ENCODE measurements at places on chromosomes 4 and X. TPM values are rescaled to one million over a fixed set of nuclear protein-coding genes. Genes with fewer than 3 reads are reported as not detected.
A peak's percentile ranks its signal among the peaks of the same experiment; 100 is the strongest.

Gene SSX4
- not detected for total RNA-seq

Gene UGT8
- total RNA-seq, result 4.3 TPM

Gene CLOCK
- 35.9 TPM for total RNA-seq

Gene FABP2
- not detected for total RNA-seq

Gene GPR82
- not detected for total RNA-seq

Gene XAGE1A
- not detected for total RNA-seq

Gene MAD2L1
- total RNA-seq, result 190 TPM

Gene STAG2
- 132 TPM for total RNA-seq

- no peak overlapping the region for H3K27ac ChIP-seq
- H3K36me3 ChIP-seq, result no peaks in the 10 kb centered on the region
- no peak for DNase-seq
- H3K27me3 ChIP-seq, result no peaks in the 10 kb centered on the region
- H3K4me1 ChIP-seq, result peaks cover 3% of the 10 kb centered on the region
- no peak overlapping the region for H3K4me3 ChIP-seq
These were observed 48.9 kb upstream of the ZNF518B start for GRCh38 chr4:10506077-10506476.

- no peak for DNase-seq
- H3K27ac ChIP-seq, result no peak overlapping the region
- H3K27me3 ChIP-seq, result no peaks in the 10 kb centered on the region
- no peak overlapping the region for H3K4me3 ChIP-seq
- no peaks in the 10 kb centered on the region for H3K36me3 ChIP-seq
These were observed 324.1 kb upstream of the EMCN start for GRCh38 chr4:100841911-100842310.

- H3K4me3 ChIP-seq, result no peak overlapping the region
- no peak for DNase-seq
- no peaks in the 10 kb centered on the region for H3K36me3 ChIP-seq
- H3K27ac ChIP-seq, result no peak overlapping the region
These were observed 26.1 kb upstream of the SORCS2 start for GRCh38 chr4:7166237-7166636.

DNA sequence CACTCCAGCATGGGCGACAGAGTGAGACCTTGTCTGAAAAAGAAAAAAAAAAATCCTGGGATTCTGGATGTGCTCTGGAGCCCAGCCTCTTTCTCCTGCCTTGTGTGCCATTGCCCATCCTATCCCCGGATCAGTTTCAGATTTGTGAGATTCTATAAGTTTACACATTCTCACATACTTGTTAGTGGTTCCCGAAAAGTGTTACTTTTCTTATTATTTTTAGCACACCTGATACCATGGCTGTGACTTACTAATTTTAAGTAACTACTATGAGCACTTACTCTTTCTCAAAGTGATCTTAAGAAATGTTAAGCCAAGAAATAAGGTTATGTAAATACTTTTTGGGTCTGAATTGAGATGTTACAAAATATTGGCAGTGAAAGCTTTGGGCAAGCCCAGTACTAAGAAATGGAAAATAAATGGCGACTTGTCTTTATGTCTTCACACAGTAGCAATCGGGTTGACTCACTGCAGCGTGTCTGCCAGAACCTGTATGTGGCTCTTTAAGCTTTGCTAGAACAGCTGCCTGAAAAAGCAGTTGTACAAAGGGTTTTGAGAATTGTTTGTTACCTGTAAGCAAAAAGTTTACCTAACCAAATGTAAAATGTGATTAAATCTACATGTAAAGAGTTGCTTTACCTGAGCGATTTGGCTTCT is 118.7 kb downstream of the KLHL8 start:
- H3K36me3 ChIP-seq, result no peaks in the 10 kb centered on the region
- no peak overlapping the region for H3K27ac ChIP-seq
- no peak for DNase-seq
- no peaks in the 10 kb centered on the region for H3K27me3 ChIP-seq
- H3K4me1 ChIP-seq, result peaks cover 33% of the 10 kb centered on the region
- H3K4me3 ChIP-seq, result no peak overlapping the region

GRCh38 chr4:186651624-186652023 is 72.0 kb downstream of the FAT1 start:
- DNase-seq, result peak; percentile 82
- peaks cover 34% of the 10 kb centered on the region for H3K4me1 ChIP-seq
- H3K27ac ChIP-seq, result peak overlapping the region; percentile 87
- no peaks in the 10 kb centered on the region for H3K27me3 ChIP-seq
- H3K36me3 ChIP-seq, result no peaks in the 10 kb centered on the region

DNA sequence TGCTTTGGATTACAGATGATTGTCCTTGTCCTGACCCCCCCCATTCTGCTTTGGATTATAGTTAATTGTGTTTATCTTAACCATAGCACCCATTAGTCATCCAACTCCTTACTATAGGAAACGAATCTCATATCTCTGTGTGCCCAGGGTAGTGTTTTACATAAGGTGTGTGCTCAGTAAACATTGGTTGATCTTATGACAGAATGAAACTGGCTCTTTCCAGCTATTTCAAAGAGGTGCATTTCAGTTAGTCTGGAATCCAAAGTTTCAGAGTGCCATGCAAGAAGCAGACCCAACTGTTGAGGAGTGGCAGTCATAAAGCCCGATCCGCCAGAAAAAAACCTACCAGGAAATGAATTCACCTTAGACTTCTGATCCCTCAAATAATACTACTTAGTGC is 14.7 kb downstream of the TRIM2 start:
- DNase-seq, result no peak
- H3K36me3 ChIP-seq, result no peaks in the 10 kb centered on the region
- no peak overlapping the region for H3K27ac ChIP-seq

GRCh38 chrX:47707031-47707780 is 48.2 kb upstream of the UXT start:
- H3K27me3 ChIP-seq, result no peaks in the 10 kb centered on the region
- H3K4me3 ChIP-seq, result no peak overlapping the region
- no peak overlapping the region for H3K27ac ChIP-seq
- H3K36me3 ChIP-seq, result no peaks in the 10 kb centered on the region
- H3K4me1 ChIP-seq, result no peaks in the 10 kb centered on the region

GRCh38 chr4:114561590-114561989 is 37.0 kb upstream of the UGT8 start:
- DNase-seq, result no peak
- H3K27me3 ChIP-seq, result no peaks in the 10 kb centered on the region
- no peaks in the 10 kb centered on the region for H3K36me3 ChIP-seq
- peaks cover 9% of the 10 kb centered on the region for H3K4me1 ChIP-seq
- H3K27ac ChIP-seq, result no peak overlapping the region
- H3K4me3 ChIP-seq, result no peak overlapping the region

- no peaks in the 10 kb centered on the region for H3K36me3 ChIP-seq
- no peak for DNase-seq
- no peak overlapping the region for H3K27ac ChIP-seq
- no peak overlapping the region for H3K4me3 ChIP-seq
These were observed 138.1 kb upstream of the RASGEF1B start for GRCh38 chr4:81609844-81610243.

DNA sequence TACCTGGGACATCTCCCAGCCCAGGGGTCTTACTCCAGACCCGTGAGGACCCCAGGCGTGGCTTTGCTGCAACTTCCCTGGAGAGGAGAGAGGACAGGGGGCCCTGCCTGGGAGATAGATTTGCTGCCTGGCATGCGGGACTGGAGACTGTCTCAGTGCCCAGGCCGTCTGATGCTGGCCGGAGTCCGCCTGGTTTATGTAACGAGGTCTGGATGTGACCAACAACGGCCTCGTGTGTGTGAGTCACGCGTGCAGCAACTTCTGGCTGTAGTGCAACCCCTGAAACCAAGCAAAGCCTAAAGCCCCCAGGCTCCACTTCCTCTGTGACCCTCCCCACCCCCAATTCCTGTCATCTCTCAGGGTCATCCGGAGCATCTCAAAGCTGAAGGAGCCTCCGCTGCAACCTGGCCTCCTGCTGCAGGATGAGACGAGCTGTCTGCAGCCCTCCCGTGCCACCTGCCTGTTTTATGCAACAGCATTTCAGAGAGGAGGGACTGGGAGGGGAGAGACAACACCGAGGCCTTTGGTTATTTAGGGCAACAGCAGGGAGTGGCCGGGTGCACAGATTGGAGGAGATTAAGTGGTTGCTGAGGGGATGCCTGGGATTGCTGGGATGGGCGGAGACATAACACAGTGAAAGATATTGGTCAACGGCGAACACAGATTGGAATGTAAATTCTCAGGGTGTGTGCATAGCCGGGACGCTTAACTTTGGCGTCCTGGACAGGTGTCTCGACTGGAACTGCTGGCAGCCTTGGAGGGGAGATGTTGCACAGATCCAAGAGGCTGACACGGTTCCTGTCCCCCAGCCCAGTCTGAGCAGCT is 16.0 kb downstream of the XG start:
- H3K4me3 ChIP-seq, result no peak overlapping the region
- no peaks in the 10 kb centered on the region for H3K27me3 ChIP-seq
- DNase-seq, result peak; percentile 52
- H3K27ac ChIP-seq, result no peak overlapping the region

GRCh38 chrX:102651242-102652011 is at the start of gene GPRASP1:
Gene GPRASP1 (plus strand): TSS chrX:102651483. CDS start chrX:102653914, 2,431 bp downstream.
- H3K36me3 ChIP-seq, result no peaks in the 10 kb centered on the region
- no peak within 1 kb of the TSS for H3K27ac ChIP-seq
- no peaks in the 10 kb centered on the region for H3K27me3 ChIP-seq
- peak within 1 kb of the TSS; percentile 59 for H3K4me3 ChIP-seq
- DNase-seq, result peak; percentile 76
- no peaks in the 10 kb centered on the region for H3K4me1 ChIP-seq

DNA sequence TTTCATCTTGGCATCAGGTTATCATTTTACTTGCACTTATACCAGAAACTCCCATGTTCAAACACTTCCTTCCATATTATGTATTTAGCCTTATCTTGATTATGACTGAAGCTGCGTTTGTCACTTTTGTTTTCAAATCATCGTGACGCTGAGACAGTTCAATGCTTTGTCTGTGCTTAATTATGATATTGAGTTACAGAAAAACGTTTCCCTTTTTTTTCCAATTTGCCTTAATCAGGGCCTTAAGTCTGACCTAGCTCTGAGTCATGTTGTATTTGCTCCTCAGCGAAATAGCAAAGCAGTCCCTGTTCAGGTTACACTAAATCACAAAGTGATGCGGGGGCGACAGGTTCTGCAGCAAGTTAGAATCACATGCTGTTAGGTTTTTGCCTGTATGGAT is 254.7 kb downstream of the AFF2 start:
- no peaks in the 10 kb centered on the region for H3K36me3 ChIP-seq
- H3K27me3 ChIP-seq, result no peaks in the 10 kb centered on the region
- no peak overlapping the region for H3K27ac ChIP-seq
- DNase-seq, result no peak

DNA sequence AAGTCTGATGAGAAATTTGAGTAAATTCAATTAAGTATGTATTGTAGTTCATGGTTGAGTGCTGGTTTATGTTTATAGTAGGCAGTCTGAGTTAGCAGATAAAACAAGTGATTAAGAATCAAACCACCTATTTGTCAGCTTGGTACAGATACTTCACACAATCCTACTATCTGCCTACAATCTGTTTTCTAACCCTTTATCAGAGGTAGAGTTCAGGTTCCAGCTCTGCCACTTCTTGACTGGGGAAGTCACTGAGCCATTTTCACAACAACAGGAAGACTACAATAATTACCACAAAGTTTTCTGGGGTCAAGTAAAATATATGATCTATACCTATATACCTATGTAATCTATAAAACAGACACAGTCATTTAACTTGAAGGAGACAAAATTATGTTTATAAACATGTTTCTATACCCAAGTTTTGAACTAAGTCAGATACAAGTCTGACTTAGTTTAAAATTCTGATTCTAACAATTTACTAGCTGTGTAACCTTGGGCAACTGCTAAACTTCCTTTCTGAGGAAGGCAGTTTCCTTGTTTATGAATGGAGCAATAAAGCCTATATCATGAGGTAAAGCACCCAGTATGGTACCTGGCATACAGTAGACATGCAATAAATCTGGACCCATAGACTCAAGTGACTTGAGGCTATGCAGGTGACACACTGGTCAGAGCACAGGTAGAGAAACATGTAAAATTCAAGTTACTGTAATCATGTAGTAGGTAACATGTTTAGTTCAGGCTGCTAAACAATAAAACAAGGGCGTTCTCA is 37.2 kb upstream of the BDH2 start:
- no peak overlapping the region for H3K27ac ChIP-seq
- peaks cover 56% of the 10 kb centered on the region for H3K36me3 ChIP-seq
- DNase-seq, result no peak
- no peaks in the 10 kb centered on the region for H3K4me1 ChIP-seq
- H3K4me3 ChIP-seq, result no peak overlapping the region
- no peaks in the 10 kb centered on the region for H3K27me3 ChIP-seq

DNA sequence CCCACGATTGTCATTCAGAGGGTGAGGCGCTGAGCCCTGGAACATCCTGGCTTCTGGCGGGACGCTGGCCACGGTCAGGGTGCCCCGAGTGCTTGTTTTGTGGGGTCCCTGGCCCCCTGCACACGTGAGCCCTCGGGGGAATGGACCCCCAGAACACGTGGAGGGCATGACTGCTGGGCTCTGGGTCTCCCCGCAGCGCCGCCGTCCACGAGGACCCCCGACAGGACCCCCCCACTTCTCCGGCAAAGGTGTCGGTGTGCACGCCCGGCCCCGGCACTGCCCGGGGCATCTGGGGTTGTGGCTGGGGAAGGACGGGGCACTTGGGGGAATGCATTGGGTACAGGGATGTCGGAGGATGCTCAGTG is 13.9 kb upstream of the GTPBP6 start:
- H3K4me1 ChIP-seq, result peaks cover 7% of the 10 kb centered on the region
- H3K27me3 ChIP-seq, result peaks cover 16% of the 10 kb centered on the region

GRCh38 chr4:39335566-39335965 is 30.6 kb downstream of the RFC1 start:
- no peaks in the 10 kb centered on the region for H3K27me3 ChIP-seq
- no peak overlapping the region for H3K4me3 ChIP-seq
- no peak for DNase-seq

DNA sequence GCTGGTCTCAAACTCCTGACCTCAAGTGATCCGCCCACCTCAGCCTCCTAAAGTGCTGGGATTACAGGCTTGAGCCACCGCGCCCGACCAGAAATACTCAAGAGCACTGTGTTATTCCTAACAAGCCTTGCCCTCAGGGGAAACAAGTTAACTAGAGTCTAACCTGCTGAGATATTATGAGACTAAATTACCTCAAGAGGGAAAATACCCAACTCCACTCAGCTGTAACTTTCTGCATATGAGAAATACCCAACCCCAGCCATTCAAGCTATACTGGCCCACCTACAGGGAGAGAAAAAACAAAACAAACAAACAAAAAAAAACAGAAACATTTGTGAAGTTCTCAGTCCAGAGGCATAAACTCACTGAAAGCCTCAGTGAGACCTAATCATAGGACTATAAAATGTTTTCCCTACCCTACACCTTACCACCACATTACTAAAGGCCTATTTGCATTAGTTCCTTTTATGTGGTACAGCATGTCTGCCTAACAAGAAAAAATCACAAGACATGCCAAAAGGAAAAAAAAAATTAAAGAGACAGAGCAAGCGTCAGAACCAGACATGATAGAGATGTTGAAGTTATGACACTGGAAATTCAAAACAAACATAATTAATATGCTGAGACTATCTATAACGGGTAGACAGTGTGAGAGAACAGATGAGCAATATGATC is 876.0 kb downstream of the FSTL5 start:
- H3K36me3 ChIP-seq, result no peaks in the 10 kb centered on the region
- no peaks in the 10 kb centered on the region for H3K27me3 ChIP-seq
- no peak overlapping the region for H3K27ac ChIP-seq
- no peak overlapping the region for H3K4me3 ChIP-seq
- no peak for DNase-seq
- no peaks in the 10 kb centered on the region for H3K4me1 ChIP-seq
